ENCODE measurements at places on chromosomes 11 and 22.

- peak; percentile 51 for DNase-seq
These were observed 214.7 kb upstream of the NARS2 start for GRCh38 chr11:78789375-78789774.

GRCh38 chr11:3189886-3190583 is 24.9 kb upstream of the OSBPL5 start:
- no peak for DNase-seq

- DNase-seq: no peak
These were observed 9.5 kb upstream of the OOSP4A start for GRCh38 chr11:59954219-59954847.

DNA sequence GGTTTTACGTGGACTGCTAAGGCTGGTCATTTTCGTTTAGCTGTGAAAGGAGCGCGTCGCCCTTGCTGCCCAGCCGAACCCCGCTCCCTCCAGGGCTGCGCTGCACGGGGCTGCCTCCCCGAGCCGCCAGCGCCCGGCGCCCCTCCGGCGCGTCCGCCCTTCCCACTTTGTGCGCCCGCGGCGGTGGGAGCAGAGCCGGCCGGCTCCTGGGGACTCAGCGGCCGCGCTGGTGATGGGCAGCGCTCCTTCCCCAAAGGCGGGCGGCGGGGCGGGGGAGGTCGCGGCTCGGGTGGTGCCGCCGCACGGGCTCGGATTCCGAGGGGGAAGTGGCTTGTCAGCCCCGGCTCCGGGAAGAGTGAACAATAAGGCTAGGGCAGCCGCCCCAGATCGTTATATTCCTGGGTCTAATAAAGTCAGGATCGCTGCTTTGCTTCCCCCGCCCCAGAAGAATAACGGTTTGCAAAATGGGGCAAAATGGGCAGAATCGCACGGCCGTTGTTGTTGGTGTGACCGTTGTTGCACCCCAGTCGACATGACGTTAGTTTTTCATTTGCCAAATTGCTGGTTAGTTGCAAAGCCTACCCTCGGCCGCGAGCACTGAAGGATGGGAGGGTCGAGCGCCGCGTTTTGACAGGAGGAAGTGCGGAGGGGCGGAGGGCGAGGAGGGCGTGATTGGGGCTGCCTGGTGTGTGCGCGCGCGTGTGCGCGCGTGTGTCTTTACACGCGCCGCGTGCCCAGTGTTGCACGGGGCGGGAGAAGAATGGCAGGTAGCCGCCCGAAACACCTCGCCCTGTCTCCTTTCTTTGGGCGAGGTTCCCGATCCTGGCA is 745 bp downstream of the NCAM1 start:
- DNase-seq: peak; percentile 34

DNA sequence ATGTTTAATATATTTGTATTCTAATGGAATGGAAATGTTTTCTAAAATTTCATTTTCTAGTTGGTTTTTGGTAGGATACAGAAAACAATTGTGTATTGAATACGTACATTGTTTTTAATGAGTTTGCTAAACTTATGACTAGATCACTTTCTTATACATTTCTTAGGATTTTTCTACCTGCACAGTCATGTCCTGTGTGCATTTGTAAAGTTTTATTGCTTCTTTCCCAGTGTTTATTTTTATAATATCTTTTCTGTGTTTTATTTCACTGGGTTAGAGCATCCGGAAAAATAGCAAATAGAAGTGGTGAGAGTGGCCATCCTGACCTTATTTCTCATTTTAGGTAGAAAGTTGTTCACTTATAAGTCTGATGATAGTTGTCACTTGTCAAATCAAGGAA is 103.6 kb downstream of the TMEM135 start:
- no peak for DNase-seq
